ENCODE measurements at places on chromosomes 12 and 14.

GRCh38 chr12:54160769-54161480 lies 27.9 kb downstream of the SMUG1 start:
- DNase-seq = no peak

GRCh38 chr12:119114294-119114693 lies 64.4 kb upstream of the HSPB8 start:
- no peak for DNase-seq

DNA sequence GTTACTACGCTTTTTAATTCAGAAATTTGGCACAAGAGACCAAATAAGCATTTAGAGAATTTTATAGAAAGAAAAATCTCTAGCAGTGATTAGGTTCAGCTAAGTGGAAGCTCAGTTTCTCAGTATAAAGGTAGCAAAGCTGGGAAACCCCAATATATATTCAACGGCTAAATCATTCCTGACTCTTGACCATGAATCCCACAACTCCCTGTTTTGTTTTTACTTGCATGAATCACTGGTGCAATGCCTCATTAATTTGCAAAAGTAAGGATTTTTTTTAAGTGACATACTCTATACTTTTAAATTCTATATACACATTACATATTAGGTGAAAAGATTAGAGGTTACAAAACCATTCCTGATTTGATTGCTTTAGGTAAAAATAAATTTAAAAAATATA lies 74.3 kb upstream of the PLEKHG7 start:
- no peak for DNase-seq

DNA sequence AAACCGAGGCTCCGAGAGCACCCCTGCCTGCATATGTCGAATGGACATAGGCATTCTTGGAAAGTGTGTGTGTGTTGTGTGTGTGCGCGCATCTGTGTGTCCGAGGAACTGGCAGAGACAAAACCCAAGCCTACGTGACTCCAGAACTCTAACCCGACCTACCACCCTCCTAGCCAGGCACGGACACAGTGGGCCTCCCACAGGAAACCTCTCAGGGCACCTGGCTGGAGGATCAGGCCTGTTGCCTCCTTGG lies 556 bp upstream of the PGF start:
- DNase-seq = no peak

DNA sequence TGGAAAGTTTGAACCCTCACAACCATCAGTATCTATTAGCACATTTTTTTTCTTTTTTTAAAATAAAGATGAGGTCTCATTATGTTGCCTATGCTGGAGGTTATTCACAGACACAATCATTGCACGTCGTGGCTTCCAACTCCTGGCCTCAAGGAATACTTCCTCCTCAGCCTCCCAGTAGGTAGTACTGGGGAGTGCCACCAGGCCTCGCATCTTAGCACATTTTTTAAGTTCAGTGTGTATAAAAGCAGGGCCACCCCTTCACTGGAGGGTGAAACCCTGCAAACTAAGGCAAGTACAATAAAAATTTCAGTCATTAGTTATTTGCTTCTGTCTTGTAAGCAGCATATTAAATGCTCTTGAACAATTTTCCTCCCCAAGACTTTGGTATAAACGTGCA lies 114.2 kb upstream of the SINHCAF start:
- DNase-seq = no peak

DNA sequence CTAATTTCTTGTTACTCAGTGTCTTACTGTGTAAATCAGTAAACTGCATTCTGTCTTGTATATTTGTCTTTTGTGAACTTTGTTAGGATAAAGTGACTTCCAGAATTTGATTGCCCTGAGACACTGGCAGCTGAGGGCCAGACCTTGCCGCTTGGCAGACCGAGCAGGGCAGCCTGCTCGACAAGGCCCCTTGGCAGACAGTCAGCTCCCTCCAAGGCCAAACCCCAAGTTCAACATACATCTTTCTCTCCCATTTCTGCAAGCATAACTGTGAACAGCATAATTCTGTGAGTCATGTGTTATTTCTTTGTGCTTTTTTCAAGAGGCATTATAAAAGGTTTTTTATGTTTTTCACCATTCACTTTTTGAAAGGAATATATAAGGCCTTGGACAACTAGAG lies 39.2 kb upstream of the BMAL2 start:
- DNase-seq = no peak

- DNase-seq = no peak
Observed at GRCh38 chr12:112843287-112843686, 51.7 kb downstream of the RPH3A start.

GRCh38 chr12:48157889-48158370 lies 615 bp upstream of the ASB8 start:
- no peak for DNase-seq

DNA sequence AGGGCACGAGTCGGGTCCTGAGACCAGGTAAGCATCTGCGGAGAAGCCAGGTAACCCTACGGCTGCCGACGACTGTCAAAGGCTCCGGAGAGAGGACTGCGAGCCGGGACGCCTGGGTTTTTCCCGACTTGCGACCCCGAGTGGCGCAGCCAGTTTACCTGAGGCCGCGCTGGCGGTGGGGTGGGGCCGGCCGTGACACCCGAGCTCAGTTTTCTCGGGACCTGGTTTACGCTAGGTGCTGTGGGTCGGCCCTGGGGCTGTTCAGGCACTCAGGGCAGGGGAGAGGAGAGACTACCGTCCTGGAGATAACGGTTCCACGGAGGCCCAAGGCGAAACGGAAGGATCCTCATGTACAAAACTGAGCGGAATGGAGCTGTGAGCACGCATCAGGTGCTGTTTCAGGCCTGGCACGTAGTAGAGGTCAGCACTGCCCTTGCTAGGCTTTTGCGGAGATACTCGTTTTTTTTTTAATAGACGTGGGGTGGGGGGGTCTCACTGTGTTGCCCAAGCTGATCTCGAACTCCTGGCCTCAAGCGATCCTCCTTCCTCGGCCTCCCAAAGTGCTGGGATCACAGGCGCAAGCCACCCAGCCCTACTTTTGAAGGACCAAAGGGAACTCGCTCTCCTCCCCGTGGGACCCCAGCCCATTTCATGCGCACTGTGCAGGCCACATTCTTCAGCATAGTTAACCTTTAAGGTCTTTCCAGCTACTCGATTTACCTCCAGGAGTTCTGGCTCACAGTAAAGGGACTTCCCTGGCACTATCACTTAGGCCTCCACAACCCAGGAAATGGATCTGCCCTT lies 471 bp downstream of the MTRFR start:
- no peak for DNase-seq

- peak; percentile 61 for DNase-seq
Observed at GRCh38 chr12:111699-112493, 45.3 kb downstream of the IQSEC3 start.

DNA sequence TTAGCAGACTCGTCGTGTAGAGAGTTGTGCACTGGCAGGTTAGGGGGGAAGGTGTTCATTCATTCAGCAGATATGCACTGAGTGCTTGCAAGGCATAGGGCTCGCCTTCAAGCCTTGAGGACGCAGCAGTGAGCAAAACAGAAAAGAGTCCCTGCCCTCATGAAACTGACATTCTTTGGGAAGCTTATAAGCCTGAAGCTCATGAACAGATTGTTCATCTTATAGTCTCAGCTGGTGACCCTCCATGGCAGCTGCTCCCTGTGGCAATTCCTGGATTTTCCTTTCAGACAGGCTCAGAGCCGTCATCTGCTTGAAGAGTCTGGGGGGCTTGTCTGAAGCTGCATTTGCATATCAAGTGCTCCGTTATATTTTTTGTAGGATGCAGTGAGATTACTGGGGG lies 148.4 kb downstream of the PRKCH start:
- DNase-seq = no peak

DNA sequence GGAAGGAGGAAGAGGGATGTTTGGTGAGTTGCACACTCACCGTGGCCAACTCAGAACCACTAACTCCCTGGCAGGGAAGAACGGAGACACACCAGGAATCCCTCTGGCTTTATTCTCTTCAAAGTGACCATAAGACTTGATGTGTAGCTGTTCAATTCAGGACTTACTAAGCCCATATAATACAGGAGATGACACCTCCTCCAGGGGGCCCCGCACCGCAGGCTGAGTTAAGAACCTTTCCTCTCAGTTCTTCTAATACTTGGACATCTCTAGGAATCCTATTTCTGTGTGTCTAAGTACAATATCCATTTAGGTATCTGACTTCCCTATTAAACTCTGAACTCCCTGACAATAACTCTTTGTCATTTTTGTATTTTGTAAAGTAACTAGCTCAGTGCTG lies 49.5 kb downstream of the DCAF4 start:
- DNase-seq = no peak

DNA sequence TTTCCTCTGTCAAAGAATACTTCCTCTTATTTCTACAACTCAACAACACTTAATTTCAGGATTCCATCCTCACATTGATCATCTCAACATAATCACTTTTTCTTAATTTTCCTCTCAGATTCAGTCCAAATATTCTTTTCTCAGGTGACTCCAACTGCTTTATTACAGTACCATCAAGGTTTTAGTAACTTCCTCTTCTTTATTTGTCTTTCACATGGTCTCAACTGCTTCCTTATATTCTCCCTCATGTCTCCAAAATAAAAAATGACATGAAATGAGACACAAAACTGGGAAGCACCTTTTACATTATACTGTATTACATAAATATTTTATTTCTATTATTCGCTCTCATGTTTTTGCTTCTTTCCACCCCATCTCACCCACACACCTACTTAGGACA lies 55.5 kb downstream of the PPP2R5E start:
- DNase-seq = no peak

- no peak for DNase-seq
Observed at GRCh38 chr12:51726931-51727330, 121.6 kb downstream of the FIGNL2 start.

DNA sequence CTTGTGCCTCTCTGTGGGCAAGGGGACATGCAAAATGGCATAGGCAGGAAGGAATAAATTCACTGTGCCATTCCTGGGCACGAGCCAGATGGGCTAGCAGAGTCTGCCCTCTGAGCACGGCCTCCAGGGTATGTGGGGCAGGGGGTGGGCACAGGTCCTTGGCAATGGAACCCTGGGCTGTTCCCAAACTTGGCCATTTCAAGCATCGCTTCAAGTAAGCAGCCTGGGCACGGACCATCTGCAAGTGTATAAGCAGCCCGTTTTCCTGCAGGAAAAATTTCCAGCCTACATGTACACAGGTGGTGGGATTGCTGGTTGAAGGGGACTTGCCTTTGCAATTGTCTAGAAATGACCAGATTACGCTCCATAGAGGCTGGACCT lies 40.3 kb downstream of the CCDC85C start:
- DNase-seq = no peak

- no peak for DNase-seq
Observed at GRCh38 chr14:101788016-101788635, 26.6 kb downstream of the PPP2R5C start.

DNA sequence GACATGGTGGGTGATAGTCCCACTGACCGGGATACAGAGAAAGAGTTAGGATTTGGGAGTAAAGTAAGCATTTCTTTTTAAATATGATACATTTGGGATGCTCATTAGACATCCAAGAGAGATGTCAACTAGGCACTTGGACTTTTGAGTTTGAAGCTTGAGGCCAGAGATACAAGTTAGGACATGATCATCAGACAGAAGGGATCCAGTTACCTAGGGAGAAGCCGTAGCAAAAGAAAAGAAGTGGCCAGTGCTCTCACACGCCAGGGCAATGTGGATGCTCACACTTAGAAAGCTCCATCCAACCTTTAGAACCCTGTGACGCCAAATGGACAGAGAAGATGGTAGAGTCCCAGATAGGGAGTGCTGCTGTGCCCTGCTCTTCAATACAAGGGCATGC lies 14.0 kb upstream of the STON2 start:
- DNase-seq = no peak

GRCh38 chr14:50784683-50785456 lies 46.1 kb downstream of the NIN start:
- no peak for DNase-seq

- DNase-seq = no peak
Observed at GRCh38 chr12:116698116-116698515, 39.8 kb downstream of the SPRING1 start.

DNA sequence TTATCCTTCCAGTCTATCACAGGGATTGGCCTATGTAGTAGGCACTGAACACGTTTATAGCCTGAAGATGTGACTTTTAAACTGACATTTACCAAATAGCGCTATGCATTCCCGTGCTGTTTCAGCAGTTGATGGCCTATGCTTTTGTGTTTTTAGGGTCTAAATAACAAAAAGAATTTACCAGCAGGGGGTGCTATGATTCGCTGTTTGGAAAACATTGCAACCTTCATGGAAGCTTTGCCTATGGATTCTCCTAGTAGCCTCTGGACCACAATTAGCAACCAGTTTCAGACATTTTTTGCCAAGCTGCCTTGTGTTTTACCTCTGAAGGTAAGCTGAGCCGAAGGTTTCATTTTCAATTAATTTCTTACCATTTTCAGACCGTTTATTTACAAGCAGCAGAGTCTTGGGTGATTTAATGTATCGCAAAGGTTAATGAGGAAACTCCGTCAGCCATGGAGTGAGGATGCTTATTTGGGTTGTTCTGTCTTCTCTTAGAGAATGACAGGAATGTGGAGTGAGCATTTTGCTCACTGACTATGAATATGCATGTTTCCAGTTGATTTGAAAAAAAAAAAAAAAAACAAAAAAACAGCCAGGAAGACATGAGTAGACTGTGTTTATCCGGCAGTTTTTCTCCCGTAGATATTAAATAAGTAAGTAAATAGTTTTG lies 133.1 kb downstream of the PRIMA1 start:
- no peak for DNase-seq

- DNase-seq = no peak
Observed at GRCh38 chr12:76706101-76706500, 57.8 kb upstream of the ZDHHC17 start.

DNA sequence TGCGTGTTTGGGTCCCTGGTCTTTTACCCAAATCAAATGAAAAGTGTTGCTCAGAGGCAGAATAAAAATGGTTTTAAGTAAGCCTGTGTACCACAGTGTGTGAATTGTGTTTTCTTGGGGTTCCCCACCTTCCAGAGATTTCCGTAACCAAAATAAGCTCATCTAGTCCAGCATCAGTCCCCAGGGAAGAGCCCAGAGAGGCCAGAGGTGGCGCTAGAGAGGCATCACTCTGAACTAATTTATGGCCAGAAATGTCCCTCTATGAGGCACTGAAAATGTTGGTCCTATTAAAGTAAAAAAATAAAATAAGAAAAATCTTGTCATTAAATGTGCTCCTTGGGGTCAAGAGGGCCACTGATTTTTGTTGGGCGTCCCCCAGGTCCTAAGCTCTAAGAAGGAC lies 24.9 kb upstream of the PRKAB1 start:
- no peak for DNase-seq

DNA sequence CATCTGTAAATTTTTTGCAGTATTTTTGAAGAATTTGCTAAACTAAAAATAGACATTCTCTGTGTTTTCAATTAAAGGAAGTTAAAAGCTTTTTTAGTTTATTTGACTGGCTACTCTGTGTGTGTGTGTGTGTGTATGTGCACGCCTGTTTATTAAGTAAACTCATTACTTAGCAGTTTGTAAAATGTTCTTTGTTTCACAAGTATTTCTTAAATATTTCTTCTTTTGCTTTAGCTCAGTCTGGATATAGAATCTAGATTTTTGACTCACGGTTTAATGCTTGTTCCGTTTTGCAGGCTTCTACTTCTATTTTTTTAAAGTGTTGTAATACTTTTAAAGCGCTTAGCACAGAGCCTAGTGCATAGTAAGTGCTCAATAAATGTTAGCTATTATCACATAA lies 46.5 kb upstream of the KCNMB4 start:
- no peak for DNase-seq

All from CD4-positive, alpha-beta T cell treated with Interleukin-15 for 1 hour (primary cell).